ENCODE measurements at places on chromosomes 16 and 17.

DNA sequence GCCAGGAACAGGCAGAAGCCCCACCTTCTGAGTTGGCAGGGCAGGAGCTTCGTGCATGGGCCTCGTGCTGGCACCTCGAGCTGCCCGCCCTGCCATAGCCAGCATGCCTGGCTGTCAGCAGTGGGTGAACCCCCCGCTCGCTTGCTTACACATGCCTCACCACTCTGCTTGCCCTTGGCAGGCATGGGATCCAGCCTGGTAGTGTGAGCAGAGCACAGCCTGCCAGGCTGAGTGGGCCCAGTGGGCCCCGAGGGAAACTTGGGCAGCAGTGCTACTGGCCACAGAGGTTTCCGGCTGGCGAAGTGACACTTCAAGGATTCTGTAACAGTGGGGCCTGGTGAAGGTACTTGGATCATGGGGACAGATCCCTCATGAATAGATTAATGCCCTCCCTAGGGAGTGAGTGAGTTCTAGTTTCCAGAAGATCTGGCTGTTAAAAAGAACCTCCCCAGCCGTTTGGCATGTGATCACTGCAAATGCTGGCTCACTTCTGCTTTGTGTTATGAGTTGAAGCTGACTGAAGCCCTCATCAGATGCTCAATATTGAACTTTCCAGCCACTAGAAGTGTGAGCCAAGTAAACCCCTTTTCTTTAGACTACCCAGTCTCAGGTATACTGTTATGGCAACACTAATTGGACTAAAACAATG, 114.7 kb downstream of the BCAS3 start:
- no peak for DNase-seq

DNA sequence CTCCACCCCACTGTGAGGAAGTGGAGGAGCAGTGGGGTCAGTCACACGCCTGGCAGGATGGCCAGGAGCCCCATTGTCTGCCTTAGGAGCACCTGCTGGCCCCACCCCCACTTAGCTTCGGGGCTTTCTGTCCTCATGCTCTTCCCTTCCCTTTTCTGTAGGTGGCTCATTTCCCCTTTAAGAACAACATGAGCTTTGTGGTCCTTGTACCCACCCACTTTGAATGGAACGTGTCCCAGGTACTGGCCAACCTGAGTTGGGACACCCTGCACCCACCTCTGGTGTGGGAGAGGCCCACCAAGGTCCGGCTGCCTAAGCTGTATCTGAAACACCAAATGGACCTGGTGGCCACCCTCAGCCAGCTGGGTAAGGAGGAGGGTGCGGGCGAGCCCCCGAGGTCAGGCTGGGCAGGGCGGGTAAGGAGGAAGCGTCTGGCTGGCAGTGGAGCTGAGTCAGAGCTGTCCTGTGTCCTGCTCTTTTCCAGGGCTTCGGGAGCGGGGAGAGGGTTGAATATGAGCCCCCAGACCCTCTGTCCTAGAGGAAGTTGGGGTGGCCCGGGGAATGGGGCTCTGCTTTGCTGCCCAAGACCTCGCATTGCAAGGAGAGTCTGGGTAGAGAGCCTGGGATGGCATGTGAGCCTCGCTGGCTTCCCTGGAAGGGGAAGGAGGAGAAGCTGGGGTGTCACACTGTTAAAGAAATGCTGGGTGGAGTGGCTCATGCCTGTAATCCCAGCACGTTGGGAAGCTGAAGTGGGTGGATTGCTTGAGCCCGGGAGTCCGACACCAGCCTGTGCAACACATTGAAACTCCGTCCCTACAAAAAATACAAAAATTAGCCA, 9.2 kb upstream of the SERPINF1 start:
- DNase-seq, result no peak

DNA sequence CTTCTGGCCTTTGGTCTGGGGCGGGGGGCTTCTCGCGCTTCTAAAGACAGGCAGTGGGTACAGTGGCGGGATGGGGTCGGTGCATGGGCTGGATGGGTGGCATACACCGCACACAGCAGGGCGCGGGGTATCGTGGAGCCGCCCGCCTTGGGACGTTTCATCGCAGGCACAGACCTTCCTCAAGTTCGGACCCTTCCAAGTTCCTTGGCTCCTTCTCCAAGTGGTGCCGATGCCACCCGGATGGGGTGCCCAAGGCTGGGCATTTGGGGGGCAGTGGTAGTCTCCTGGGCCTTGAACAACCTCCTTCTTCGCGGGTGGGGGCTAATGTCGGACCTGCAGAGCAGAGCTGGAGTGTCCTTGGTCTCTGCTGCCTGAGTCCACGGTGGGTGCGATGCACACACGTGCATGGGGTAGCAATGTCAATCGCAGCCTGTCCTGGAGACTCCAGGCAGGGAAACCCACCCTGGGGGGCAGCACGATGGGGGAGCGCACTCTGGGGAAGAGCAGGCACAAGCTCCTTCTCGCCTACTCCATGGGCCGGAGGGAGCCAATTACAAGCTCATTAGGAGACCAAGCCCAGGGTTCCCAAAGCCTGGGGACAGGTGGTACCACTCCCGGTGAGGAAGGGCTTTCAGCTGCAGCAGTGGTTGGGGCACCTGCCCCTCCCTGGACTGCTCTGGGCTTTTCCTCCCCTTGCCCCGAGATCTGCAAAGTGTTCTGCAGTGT, 686 bp upstream of the MTSS2 start:
- DNase-seq, result no peak

DNA sequence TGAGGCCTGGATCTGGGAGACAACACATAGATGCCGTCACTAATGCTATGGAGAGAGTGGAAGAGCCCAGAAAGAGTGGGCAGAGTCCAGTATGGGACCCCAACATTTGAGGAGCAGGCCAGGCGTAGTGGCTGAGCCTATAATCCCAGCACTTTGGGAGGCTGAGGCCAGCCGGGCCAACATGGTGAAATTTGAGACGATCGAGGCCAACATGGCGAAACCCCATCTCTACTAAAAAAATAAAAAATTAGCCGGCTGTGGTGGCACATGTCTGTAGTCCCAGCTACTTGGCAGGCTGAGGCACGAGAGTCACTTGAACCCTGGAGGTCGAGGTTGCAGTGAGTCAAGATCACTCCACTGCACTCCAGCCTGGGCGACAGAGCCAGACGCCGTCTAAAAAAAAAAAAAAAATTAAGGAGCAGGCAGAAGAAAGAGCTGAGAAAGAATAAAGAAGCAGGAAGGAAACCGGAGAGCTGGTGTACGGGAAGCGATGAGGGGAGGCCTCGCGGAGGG, 6.0 kb upstream of the DNAI2 start:
- DNase-seq, result no peak

GRCh38 chr16:4176906-4177417, 60.7 kb upstream of the ADCY9 start:
- no peak for DNase-seq

DNA sequence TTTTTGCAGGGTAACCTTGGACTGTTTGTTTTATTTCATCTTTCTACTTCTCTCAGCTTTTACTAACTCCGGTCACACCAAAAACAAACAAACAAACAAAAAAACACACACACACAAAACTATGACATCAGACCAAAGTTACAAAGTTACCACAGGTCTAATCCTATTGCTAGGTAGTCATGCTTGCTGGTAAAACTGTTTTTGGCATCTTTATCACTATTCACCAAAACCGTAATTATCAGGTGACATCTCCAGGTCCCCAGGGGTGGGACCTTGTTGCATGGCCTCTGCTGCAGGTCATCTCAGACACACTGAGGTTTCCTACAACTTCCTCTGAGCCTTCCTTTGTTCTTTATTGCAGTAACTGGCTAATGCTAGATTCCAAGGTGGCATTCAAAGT, 162.3 kb downstream of the ABCA8 start:
- DNase-seq, result no peak

- no peak for DNase-seq
These were observed 11.8 kb upstream of the SLFN13 start for GRCh38 chr17:35460354-35460851.

DNA sequence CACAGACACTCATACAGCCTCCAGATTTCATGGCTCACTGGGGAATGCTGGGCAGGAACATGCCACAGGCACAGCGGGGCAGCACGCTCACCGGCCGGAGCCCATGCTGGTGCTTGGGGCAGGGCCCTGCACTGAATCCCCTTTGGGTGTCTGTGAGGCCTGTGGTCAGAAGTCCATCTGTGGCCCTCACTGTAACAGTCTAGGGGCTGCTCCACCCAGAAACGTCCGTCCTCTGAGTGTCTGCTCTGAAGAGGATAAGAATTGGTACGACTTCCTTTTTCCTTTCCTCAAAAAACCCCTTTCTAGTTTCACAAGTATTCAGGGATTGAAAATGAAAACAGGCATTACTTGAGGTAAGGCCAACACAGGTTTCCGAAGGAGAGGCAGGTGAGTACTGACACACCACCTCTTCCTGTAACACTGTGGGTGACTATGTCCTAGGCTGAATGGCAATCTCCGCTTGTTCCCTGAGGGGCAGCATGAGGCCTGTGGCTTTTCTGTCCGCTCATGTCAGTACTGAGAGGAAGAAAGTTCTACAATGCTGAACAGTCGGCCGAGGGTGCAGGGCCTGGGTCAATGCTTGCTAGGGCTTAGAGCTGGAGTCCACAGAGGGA, 42.5 kb downstream of the TMEM11 start:
- DNase-seq, result no peak

DNA sequence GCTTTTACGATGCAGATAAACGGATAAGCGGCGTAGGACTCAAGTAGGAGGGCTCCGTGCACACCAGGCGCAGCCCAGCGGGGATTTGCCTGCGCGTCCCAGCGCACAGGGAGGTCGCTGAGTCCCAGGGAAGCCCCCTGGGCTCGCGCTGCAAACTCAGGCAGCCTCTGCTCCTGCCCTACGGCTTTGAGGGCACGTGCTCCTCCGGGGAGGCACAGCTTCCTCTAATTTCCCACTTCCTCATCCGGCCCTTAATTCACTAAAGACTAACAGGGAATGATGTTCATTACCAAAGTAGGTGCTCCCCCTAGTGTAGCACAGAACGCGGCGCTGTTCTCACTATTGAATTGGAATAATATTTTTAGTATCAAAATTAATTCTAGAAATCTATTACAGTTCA, 825.4 kb downstream of the KCNJ18 start:
- no peak for DNase-seq

- DNase-seq, result no peak
These were observed at the start of gene CENPV for GRCh38 chr17:16353317-16354174. TSS of gene CENPV (minus strand) at chr17:16353469. CDS start at chr17:16353436, 33 bp downstream.

DNA sequence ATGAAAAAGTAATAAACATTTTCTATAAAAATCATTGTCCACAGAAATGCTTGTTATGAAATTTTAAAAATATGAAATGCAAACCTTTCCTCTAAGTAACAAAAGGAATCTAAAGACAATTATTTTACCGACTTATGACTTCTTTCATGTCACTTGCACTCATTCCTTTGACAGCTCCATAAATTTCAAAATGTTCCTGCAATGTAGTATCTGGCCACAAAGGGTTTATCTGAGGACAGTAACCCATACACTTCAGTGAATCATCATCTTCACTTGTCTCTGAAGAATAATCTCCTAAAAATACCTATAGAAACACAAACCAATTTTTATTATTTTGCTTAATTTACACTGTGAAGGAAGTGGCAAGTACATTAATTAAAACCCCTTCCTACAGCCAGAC, 25.6 kb upstream of the ABCA10 start:
- no peak for DNase-seq

GRCh38 chr16:62985722-62986121, 949.5 kb upstream of the CDH8 start:
- DNase-seq, result no peak

DNA sequence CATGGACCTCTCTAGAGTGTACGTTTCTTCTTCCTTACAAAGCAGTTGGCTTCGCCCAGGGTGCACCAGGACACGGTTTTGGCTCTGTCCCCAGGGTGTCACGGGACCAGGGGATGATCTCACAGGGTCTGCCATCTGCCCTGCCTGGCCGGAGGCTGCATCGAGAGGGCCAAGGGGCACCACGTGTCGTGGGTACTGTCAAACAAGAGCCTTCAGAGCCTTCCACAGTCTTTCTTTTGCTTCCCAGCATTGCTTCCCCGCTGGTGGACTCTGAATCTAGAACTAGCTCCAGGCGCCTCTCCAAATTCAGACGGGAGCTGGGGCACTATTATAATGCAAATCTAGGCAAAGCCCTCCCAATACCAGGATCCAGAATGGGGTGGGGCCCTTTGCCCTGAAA, 47.9 kb downstream of the MAPT start:
- no peak for DNase-seq

- no peak for DNase-seq
These were observed 64.5 kb downstream of the SMPD3 start for GRCh38 chr16:68383858-68384257.

GRCh38 chr16:946048-946395, 24.8 kb downstream of the LMF1 start:
- DNase-seq, result no peak

GRCh38 chr17:83125515-83126274, 46.3 kb downstream of the METRNL start:
- DNase-seq, result no peak

- no peak for DNase-seq
These were observed 211.9 kb downstream of the KATNIP start for GRCh38 chr16:27761816-27762215.

GRCh38 chr17:1518410-1518809, 2.0 kb upstream of the INPP5K start:
- DNase-seq, result no peak

DNA sequence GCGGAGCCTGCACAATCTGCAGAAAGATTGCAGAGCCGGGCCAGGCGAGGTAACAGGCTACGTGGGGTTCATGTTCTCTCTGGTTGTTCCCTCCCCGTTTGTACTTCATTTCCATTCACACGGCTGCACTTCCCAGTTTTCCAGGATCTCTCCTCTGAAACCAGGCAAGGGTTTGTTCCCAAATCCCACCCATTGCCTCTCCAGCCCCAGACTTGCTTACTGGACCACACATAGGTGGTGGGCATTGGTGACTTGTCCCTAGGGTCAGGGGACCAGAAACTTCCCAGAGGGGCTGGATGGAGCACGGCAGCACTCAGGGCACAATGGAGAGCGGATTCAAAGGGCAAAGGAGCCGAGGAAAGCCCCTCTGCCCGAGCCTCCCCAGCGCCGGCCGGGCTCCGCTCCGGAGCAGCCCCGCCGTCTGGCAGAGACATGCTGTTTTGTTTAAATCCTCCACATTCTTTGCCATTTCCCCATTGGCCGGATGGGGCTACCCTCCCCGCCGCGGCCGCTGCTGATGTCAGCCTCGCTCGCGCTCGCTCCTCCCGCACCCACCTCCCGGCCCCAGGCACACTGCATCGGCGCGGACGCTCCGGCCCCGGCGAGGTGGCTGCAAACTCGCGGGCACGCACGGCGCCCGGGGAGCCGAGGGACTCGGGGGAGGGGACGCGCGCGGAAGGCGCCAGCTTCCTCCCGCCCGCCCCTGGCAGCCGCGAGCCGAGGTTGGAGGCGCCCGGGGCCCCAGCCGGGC, at the start of gene PITPNC1:
TSS of gene PITPNC1 (plus strand) at position 545 of the 751 bp plus-strand sequence.
- peak; percentile 46 for DNase-seq

GRCh38 chr17:59353106-59353854, 21.8 kb downstream of the YPEL2 start:
- DNase-seq, result no peak

GRCh38 chr17:61465550-61466237, 13.5 kb downstream of the TBX4 start:
- DNase-seq, result no peak

DNA sequence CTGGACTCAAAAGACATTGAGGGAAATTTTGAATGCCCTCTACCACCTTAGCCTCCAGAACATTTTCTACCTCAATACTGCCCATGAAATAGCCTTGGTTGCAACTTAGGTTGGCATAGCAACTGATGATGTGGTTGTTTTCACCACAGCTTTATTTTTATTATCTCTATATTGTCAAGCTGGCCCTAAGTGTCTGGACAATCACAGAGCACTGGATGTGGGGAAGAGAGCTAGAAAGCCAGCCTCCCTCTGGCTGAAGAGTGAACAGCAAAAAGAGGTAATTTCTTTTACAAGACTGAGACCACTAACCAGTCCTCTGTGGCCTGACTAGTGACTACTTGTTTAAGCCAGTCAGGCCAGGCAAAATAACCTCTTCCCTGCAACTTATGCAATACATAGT, 159.6 kb downstream of the HS3ST2 start:
- no peak for DNase-seq
